HT-29 (cell line): ENCODE measurements at places on chromosomes 1 and 21. TPM values are rescaled to one million over a fixed set of nuclear protein-coding genes. Genes with fewer than 3 reads are reported as not detected.
A peak's percentile ranks its signal among the peaks of the same experiment; 100 is the strongest.

Gene THAP3
- total RNA-seq: 19.6 and 22.7 TPM in 2 replicates

Gene TDRD5
- total RNA-seq: 0.03 TPM in 1 of 2 replicates, not detected in the other

Gene NUF2
- total RNA-seq: 18.5 and 23.5 TPM in 2 replicates

- DNase-seq: no peak
Observed at GRCh38 chr1:107171333-107171732, 30.5 kb downstream of the NTNG1 start.

DNA sequence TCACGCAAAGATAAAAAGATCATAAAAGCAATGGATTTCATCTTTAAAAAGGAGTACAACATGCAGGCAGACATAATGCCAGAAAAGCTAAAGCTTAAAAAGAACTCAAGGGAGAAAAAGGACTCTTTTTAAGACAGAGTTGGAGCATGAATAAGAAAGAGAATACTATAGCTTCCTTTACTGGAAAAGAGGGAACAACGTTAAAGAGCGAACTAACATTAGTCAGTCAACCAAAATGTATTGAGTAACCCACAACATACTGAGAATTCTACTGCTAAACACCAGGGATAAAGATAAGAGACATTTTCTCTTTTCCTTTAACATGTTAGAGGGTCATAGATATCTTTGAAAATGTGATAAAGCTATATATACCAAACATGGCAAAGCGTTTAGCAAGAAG lies 182.0 kb downstream of the DUSP10 start:
- no peak for DNase-seq

- DNase-seq: peak; percentile 22
Observed at GRCh38 chr1:15985611-15986297, 9.9 kb upstream of the ZBTB17 start.

GRCh38 chr1:45557422-45557944 lies 6.9 kb downstream of the AKR1A1 start:
- peak; percentile 29 for DNase-seq

DNA sequence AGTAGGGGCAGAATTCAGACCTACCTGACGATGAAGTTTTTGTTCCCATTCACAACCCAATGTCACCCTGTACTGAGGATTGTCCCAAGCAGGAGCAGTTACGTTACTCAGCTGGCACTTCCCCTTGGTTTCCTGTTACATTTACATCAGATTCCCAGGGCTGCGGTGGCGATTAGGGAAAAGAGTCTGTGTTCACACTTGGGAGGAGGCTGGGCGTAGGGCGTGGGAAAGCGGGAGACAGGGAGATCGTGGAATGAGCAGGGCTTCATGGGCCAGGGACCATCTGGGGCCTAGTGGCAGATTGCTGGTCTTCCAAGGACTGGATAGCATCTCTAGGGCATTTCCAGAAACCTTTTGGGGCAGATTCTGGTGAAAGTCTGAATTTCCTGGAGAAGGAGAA lies 39.0 kb downstream of the TBX19 start:
- no peak for DNase-seq

- no peak for DNase-seq
Observed at GRCh38 chr1:39167632-39168209, 36.8 kb upstream of the MACF1 start.

- DNase-seq: peak; percentile 47
Observed at GRCh38 chr1:228275430-228276173, 67.8 kb downstream of the OBSCN start.

GRCh38 chr1:234327577-234328164 lies 45.6 kb upstream of the COA6 start:
- DNase-seq: no peak

- no peak for DNase-seq
Observed at GRCh38 chr1:26025517-26025916, 3.9 kb downstream of the EXTL1 start.
